A673 (cell line): ENCODE measurements at places on chromosomes 5 and 9. TPM values are rescaled to one million over a fixed set of nuclear protein-coding genes. Genes with fewer than 3 reads are reported as not detected.

NEUROG1 gene
- total RNA-seq: not detected in 2 replicates

DNA sequence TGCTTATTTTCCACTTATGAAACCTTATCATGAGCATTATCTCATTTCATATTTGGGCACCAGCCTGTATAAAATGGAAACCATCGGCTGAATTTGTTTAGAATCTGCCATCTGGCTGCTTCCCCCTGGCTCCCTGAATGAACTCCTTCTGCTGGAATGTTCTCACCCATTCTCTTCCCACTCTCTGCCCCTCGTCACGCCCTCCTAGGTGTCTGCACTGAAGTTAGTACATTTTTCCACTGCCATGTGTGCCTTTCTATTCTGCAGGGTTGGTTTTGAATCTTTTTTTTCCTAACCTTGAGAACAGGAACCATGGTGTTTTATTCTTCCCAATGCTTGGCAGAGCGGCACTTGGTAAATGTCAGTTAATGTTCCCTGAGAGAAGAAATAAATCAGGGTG is 359.7 kb downstream of the MLLT3 start:
- no peak for DNase-seq

DNA sequence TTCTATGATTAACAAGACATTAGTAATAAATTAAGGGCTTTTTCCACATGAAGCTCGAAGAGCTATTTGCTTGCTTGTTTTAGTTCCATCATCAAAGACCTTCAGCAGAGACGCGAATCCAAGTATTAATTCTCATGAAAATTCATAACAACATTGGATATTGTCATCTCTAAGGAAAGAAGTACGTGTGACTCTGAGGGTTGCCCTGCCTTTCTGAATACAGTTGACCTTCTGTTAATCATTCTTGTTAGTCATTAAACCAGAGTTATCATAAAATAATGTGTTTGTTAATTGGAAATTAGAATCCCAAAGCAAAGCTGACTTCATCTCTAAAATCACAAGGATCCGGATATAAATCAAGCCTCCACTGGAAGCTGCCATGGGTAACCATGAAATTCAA is 222.5 kb downstream of the ZNF608 start:
- DNase-seq: no peak

- DNase-seq: no peak
Observed at GRCh38 chr9:21316032-21316842, 11.1 kb upstream of the IFNA5 start.

DNA sequence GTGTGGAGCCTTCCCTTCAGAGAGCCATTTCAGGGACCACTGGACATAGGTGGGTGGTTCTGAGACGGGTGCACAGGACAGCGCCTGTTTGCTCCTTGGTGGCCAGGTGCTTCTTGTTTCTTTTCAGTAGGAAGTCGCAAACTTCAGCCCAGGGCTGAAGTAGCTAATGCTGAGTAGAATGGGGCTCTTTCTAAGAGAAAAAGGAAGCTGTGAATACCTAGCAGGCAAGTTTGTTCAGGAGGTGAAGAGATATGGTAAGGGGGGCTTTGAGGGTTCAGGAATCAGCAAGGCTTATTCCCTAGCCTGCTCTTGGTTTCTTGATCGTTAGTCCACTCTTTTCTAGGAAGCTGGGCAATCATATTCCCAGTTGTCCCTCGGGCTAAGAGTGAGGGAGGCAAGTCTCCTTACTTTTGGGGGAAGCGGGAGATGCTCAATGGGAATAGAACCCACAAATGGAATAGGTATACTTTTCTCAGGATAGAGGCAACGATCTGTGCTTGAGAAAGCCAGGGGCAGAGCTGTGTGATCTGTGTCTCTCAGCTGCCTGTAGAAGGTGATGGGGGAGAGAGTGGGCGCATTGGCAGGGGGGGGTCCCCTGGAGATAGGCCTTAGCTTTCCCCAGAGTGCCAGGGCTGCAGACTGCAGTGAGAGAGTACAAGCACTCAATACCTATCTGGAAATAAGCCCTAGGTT is 1.9 kb upstream of the PURA start:
- no peak for DNase-seq

DNA sequence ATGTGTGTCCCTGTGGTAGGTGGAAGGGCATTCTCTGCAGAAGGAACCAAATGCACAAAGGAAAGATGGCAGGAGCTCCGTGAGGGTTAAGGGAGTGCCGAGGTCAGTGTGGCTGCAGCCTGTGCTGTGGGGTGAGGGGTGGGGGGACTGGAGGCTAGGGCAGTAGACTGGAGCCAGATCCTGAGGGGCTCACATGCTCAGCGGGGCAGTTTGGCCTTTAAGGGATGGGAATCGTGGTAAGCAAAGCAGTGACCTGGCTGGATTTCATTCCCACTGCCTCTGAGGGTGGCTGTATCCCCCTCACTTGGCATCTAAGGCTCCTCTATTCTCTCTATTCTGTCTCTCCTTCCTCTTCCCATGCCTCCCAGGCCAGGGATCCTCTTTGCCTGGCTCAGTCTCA is 15.6 kb downstream of the PITX1 start:
- DNase-seq: no peak

DNA sequence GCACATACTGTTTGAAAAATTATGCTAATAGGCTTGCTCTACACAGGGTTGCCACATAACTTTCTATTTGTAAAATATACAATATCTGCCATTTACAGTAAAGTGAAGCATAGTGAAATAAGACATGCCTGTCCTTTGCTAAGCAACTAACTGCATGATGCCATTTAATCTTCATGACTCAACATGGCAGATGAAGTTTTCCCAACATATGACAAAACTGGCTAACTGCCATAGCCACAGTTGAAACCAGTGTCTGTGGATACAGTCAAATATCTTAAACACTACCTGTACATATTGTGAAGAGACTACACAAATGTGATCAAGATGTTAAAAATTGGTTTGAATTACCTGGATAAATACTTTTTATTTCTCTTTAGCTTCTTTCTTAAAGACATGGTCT is 3.1 kb upstream of the DMAC1 start:
- DNase-seq: no peak

APBA1 gene
- total RNA-seq: 0.13 and 0.15 TPM in 2 replicates

GRCh38 chr5:79023348-79023747 is 38.2 kb upstream of the ARSB start:
- DNase-seq: no peak

G3BP1 gene
- 296 and 317 TPM in 2 replicates for total RNA-seq

DNA sequence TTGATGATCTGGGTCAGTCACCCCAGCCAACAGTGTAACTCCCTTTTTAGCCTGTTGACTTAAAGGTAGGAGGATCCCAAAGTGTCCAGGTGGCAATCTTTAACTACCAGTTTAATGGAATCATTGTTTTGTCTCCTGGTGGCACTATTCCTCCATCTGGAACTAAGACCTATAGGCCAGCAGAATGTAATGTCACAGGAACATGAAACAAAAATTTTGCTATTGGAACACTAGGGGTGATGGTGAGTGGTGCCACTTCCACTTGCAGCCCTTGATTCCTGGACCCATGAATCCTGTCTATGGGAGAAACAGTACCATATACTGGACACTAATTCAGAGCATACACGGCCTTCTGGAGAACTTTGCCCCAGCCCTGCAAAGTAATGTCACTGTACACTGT is 219.5 kb upstream of the RASA1 start:
- peak; percentile 18 for DNase-seq

DNA sequence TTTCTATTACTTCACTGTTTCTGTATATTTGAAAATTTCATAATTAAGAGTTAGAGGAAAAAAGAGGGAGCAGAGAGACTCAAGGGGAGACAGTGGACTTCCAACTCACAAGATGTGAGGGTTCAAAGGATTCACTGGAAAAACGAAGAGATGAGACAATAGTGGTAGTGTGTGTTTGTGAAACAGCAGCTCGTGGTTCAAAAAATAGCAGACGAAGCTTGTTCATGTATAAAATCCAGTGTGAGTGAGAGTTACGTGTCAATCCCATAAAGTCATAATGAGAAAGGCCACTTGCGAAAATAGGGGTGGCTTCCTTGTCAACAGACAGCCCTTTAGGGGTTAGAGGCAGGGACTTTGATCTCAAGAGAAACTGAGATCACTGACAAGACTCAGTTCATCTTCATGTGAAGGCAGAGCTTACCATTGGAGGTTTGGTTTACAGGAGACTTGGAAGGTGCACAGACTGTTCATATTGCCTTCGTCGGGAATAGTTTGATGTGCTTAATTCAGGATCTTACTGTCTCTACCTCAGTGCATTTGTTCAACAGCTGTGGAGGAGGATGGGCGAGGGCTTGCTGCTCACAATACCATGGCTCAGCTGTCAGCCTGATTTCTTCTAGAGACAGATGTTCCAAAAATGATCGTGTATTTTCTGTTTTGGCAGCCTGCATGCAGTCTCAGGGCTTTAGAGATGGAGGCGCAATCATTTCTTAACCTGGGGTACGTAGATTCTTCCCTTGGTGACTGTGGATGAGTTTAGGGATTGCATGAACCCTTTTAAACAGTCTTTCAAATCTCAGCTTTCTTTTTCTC is 105.7 kb upstream of the KLF9 start:
- no peak for DNase-seq

DNA sequence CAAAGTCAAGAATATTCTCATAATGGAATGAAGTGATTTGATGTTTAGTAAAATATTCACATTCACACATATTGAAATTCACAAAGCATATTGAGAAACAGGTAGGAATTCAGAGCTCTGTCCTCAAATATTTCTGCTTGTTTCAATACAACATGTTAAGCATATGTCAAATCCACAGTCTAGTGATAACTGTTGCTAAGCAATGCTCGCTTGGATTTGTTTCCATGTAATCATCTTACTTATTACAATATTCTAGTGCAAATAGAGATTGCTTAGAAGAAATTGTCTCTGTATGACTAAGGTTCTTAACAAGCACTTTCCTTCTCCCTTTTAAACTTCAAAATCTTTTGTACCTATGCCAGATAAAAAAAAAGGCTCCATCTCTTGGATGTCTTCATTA is 995.7 kb downstream of the CDH18 start:
- DNase-seq: no peak

FBXO10 gene
- total RNA-seq: 14.5 and 15.0 TPM in 2 replicates
